ENCODE measurements at places on chromosomes 12 and 14.

DNA sequence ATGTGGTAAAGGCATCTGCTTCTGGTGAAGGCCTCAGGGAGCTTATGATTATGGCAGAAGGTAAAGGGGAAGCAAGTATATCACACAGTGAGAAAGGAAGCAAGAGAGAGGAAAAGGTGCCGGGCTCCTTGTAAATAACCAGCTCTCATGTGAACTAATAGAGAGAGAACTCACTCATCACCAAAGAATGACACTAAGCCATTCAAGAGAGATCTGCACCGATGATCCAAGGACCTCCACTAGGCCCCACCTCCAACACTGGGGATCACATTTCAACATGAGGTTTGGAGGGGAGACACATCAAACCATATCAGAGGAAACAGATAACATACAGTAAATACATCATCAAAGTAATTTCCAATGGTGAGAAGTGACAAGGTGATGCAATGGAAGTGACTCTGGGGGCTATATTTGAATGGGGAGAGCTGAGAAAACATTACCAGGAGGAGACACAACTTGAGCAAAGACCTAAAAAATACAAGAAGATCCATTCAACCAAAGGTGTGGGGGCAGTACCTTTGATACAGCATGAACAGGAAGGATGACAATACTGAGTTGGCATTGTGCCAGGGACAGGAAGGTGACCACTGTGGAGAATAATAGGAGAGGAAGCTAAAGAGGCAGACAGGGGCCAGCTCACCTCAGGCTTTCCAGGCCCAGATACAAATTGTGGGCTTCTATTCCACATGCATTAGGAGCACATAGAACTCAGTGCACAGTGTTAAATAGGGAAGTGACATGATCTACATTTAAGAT, 134.4 kb upstream of the GRIP1 start:
- DNase-seq, result no peak

- DNase-seq, result no peak
Observed at GRCh38 chr12:89893972-89894706, 185.5 kb upstream of the ATP2B1 start.

DNA sequence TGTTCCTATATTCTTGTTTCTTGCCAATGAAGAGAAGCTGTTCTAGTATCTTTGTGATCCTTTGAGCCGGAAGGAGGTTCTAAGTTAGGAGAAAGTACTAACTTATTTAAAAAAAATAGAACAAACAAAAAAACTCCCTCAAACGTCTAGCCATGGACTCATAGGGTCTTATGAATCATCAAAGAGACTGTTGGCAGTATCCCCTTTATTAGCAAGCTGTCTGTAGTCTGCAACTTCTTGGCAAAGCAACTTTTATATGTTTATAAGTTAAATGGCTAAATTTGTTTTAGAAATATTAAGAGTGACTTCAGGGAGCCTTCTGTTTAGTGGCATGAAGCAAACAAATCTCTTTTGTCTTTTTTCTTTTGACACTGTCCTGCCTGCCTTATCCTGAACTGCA, 291.9 kb downstream of the FUT8 start:
- DNase-seq, result no peak

GRCh38 chr14:24110060-24110459, 4.5 kb upstream of the DCAF11 start:
- no peak for DNase-seq

- no peak for DNase-seq
Observed at GRCh38 chr14:63046339-63047268, 1.3 kb upstream of the KCNH5 start.

DNA sequence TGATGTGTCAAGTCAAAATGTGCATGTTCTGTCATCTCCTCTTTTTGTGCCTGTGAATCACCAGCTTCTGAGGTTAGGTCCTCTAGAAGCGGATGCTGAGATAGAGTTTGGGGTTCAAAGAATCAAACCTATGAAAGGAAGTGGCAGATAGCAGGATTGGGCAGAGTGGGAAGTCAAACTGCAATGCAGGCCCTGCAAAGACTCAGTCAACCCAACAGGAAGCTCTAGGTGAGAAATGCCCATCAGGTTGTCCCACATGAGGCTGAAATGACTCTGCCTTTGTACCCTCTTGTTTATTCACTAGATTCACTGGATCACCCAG, 4.5 kb upstream of the MIA2 start:
- no peak for DNase-seq

- no peak for DNase-seq
Observed at GRCh38 chr12:123634142-123634561, 523 bp downstream of the GTF2H3 start.

DNA sequence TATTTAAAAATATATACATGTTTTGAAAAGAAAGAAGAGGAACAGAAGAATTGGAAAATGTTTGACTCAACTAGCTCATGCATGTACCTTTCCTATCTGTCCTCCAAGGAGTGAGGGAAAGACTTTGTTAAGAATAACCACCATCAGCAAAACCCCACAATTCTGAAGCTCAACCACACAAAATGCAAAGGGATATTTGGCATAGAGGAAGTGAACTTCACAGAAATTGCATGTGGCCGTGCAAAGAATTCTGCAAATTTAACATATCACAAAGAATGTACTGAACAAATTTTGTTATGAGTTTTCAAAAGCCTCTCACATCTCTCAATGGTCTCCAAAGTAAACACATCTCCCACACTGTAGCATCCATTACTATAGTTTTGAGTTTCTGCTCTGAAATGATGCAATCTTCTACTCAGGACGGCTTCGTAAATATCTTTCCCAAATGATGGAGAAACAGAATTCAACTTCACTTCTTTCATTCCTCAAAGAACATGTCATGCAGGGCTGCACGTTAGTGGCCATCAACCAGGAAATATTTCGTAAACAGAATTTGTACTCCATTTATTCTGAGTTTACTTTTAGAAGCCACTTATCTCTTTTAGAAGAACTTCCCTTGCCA, 17.6 kb downstream of the DUSP6 start:
- no peak for DNase-seq

DNA sequence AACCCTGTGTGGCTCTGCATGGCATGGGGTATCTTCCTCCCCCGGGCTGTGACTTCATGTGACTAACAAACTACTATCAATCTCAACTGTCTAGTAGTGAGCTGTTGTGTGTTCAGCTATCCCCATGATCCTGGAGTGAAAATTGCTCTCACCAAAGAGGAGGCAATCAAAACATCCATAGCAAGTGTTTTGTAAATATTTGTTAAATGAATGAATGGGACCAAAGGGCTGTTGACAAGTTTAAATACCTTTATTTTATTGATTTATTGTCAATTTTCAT, 138.1 kb upstream of the CPM start:
- no peak for DNase-seq

GRCh38 chr12:59643550-59643949, 47.7 kb downstream of the SLC16A7 start:
- no peak for DNase-seq

- DNase-seq, result no peak
Observed at GRCh38 chr12:112370868-112371510, 11.2 kb downstream of the HECTD4 start.

DNA sequence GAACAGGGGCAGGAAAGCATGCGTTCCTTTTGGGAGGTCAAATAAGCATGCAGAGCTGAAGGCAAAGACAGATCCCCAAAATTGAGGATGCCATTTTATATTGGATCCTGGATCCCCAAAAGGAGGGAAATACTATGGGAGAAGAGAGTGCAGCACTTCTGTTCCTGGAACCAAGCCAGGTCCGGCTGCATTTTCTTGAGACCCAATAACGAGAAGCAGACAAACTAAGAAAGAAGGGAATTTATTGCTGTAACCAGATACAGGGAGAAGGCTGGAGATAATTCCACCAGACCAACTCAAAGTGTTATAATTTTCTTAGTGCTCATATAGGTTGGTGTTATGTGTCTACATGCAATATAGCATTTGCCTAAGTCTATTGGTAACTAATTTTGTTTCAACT, 60.8 kb downstream of the PDE6H start:
- DNase-seq, result no peak

- DNase-seq, result no peak
Observed at GRCh38 chr12:123149088-123149487, 1.8 kb downstream of the PITPNM2 start.

- no peak for DNase-seq
Observed at GRCh38 chr12:48177982-48178381, 5.5 kb upstream of the CCDC184 start.

GRCh38 chr12:47303207-47303606, 223.4 kb upstream of the AMIGO2 start:
- no peak for DNase-seq

GRCh38 chr12:102642199-102642598, 161.8 kb upstream of the IGF1 start:
- DNase-seq, result no peak

- DNase-seq, result no peak
Observed at GRCh38 chr14:59362513-59362912, 102.7 kb downstream of the GPR135 start.

DNA sequence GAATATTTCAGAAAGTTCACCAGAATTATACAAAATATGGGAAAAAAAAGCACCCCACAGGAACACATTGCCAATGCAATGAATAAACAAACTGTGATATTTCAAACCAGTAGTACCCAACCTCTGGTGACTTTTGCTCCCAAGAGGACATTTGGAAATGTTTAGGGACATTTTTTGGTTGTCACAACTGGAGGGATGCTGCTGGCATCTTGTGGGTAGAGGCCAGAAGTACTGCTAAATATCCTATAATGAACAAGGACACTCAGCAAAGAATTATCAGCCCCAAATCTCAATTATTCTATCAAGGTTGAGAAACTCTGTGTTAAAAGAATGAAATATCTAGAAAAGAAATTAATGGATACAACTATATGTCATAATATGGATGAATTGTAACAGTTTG, 1334.4 kb upstream of the FLRT2 start:
- no peak for DNase-seq

GRCh38 chr14:25303934-25304333, 254.0 kb upstream of the STXBP6 start:
- no peak for DNase-seq

- no peak for DNase-seq
Observed at GRCh38 chr12:33649992-33650391, 210.4 kb upstream of the SYT10 start.

DNA sequence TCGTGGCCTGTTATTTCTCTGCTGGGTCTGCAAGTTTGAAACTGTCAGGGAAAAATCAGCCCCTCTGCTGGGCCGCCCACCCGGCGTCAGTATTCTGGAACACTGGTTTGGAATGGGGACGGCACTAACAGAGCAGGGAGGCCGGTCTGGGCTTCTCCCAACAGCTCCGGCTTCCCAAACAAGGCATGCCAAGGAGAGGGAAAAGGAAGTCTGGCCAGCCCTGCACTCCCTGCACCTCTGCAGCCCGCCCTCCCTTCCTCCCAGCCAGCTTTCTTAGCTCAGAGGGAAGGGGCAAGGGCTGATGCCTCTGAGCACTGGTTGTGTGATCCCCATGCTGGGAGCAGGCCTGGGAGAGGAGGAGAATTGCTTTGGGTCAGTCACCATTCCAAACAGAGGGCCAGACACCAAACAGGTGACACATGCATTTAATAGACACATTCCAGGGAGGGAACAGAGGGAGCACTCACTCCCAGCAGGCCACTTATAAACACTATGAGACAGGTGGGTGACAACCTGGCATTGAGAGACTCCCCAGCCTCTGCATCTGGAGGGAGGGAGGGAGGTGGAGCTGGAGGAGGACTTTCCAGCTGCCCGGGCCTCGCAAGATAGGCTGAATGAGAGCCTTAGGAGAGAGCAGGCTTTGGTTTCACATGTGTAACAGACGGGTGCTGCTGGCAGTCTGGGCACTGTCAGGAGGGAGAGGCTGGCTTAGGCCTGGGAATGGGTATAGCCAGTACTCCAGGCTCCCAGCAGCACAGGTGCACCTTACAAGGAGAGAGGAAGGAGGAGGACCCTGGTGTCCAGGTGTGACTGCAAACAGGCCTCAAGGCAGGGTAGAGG, 10.3 kb downstream of the KRT75 start:
- no peak for DNase-seq

DNA sequence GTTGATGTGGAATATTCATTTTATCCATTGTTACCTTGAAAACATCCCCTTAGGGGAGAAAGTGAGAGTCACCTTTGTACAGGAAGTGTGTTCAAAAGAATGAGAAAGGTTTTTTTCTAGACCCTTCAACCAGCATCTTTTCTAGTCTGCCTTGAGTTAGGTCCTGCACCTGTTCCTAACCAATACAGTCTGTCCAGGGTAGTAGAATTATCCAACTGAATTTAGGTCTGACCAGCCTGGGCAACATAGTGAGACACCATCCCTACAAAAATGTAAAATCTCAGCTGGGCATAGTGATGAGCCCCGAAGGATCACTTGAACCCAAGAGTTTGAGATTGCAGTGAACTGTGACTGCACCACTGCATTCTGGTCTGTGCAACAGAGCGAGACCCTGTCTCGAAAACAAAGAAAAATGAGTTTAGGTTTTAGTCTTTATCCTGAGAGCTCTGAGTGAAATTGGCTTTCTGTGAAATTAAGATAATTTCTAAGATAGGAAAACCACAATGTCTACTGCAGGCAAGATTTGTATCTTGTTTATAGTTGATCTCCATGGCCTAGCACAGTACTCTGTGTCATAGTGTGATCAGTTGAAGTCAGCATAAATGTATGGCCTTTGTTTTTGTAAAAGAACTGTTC, 25.2 kb downstream of the ARHGAP5 start:
- DNase-seq, result no peak

DNA sequence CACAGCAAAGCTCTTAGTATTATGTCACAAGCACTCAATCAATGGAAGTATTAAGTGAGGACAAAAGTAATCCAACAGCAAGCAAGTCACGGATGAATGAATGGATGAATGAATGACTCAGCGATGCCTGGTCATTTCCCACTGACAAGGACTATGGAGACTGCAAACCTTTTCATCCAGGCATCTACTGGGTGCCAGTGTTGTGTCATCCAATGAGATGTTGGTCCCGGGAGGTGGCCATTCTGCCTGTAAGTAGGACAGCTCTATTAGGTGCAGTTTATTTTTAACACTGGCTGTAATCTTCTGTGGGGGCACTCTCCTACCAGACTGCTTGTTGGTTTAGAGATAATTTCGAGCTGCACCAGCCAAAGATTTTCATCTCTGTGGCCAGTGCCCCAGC, 39.4 kb downstream of the STAB2 start:
- DNase-seq, result no peak

DNA sequence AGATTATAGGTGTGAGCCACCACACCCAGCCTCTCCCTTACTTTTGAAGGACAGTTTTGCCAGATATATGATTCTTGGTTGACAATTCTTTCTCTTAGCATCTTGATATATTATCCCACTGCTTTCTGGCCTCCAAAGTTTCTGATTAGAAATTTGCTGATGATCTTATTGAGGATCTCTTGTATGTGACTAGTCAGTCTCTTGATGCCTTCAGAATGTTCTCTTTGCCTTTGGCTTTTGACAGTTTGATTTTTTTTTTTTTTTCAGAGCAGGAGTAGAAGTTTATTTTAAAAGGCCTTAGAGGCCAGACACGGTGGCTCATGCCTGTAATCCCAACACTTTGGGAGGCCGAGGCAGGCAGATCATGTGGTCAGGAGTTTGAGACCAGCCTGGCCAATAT, 32.6 kb downstream of the IFT81 start:
- no peak for DNase-seq

DNA sequence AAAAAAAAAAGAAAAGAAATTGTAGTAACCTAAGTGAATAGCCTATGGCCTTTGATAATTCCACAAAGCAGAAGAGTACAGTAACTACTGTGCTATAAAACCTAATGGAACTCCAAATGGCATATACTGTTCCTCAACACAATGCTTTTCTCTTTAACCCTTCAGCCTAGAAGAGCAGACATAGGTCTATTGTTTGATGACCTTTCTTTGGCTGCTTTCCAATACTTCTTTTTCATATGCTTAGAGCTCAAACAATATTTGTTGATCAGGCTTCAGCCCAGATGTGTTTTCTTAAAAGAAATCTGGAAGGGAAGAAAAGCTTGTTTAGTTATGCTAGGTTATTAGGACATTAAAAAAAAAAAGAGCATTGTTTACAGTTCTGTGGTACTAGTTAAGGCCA, 116.4 kb downstream of the NTN4 start:
- DNase-seq, result no peak
